ENCODE measurements at places on chromosomes 5 and 9.

DNA sequence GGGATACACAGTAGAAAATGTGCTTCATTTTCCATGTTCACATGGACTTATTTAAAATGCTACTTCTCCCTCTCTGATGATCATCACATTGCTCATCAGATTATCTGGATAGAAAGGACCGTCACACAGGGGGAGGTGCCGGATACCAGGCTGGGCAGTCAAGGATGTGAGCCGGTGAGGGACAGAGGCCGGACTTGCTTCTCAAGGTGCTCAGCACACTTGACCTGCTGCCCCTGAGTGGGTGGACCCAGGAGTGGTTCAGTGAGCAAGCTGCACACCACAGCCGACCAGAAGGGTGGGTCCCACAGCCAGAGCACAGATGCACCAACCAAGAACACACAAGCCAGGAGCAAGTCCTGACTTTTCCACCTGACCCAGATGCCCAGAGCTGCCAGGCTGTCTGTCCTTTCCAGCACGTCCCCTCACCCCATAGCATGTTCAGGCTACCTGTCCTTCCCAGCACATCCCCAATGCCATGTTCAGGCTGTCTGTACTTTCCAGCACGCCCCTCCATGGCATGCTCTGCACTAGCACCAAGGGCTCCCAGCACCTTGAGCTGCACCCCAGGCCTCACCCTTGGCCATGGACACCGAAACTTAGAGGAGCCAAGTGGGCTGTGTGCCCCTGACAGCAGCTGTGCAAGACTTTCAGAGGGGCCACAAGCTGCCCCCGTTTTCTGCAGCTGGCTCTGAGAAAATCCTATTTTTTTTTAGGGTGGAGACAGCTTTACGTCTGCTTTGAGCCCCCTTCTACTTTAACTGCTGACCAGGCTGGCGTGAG, 77.8 kb downstream of the SECISBP2 start:
- no peak for DNase-seq

- peak; percentile 65 for DNase-seq
Measured at GRCh38 chr9:89021154-89021803, 30.0 kb downstream of the S1PR3 start.

DNA sequence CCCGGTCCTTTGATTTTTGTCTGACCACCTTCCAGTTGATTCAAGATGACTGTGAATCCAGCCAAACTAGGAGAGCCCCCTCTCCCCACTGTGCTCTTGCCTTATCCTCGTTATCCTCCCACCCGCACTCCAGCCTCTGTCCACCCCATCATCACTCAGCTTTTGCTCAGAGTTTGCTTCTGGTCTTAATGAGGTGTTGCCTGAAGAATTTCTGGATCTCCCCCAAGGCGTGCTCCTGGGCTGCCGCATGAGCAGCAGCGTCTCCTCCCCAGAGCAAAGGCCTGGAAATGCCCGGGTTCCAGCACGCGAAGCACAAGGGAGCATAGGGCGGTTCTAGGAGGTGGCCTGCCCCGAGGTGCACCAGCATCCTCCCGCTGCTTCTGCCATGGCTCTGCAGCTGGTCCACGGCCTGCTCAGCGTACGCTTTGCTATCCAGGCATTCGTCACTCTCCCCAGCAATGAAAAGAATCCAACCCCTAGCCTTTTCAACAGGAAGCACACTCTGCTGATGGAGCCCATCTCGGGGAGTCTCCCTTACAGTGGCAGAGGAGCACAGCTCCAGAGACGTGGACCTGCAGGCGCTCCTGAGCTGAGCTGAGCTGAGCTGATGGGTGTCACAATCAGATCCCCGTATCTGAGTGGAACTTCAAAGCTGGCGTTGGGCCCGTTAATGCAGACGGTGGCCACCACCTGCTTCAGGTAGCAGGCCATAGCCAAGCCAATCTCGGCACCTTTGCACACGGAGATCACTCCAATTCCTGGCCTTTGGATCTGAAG, 50.7 kb downstream of the BAAT start:
- no peak for DNase-seq

GRCh38 chr9:88966894-88967676, 24.2 kb upstream of the S1PR3 start:
- no peak for DNase-seq

- DNase-seq = no peak
Measured at GRCh38 chr5:30194595-30194994, 998.9 kb upstream of the CDH6 start.
